Umbilical cord (tissue), 2 donors: ENCODE measurements at places on chromosomes 1 and 21. TPM values are rescaled to one million over a fixed set of nuclear protein-coding genes. Genes with fewer than 3 reads are reported as not detected.

MFAP2 gene
- total RNA-seq: 29.4 TPM

TXNIP gene
- total RNA-seq: 547 TPM

CYP4Z1 gene
- total RNA-seq: not detected

VCAM1 gene
- total RNA-seq: 37.6 TPM

FAM43B gene
- total RNA-seq: 0.48 TPM
